NCI-H2171 (cell line): ENCODE measurements at places on chromosomes 16 and 17.
A peak's percentile ranks its signal among the peaks of the same experiment; 100 is the strongest.

DNA sequence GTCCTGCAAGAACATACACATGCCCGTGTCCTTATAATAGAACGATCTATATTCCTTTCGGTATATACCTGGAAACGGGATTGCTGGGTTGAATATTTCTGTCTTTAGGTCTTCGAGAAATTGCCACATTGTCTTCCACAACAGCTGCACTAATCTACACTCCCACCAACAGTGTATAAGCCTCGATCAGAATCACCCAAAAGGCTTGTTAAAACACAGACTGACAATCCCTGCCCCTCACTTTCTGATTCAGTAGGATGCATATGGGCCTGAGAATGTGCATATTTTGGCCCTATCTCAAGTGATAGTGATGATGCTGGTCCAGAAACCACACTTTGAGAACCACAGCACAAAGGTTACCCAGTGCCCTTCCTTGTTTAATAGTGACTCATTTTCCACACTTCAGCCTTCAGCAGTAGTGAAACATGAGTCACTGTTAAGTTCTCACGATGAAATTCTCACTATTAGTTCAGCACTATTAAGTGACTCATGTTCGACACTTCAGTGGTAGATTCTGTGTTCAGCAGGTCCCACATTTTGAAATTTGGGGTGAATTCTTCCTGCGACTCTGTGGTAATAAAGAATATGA is 215.6 kb downstream of the GRIN2A start:
- DNase-seq = no peak

GRCh38 chr17:62950067-62950466 is 16.0 kb upstream of the TANC2 start:
- DNase-seq = no peak

GRCh38 chr17:43832976-43833829 is at the start of gene MPP3:
MPP3 (minus strand) TSS chr17:43833146; CDS start chr17:43831906, 1,240 bp downstream.
- peak; percentile 72 for DNase-seq

- no peak for DNase-seq
Measured at GRCh38 chr17:83183951-83184506, 104.6 kb downstream of the METRNL start.
